ENCODE measurements at places on chromosomes 3 and 15.

DNA sequence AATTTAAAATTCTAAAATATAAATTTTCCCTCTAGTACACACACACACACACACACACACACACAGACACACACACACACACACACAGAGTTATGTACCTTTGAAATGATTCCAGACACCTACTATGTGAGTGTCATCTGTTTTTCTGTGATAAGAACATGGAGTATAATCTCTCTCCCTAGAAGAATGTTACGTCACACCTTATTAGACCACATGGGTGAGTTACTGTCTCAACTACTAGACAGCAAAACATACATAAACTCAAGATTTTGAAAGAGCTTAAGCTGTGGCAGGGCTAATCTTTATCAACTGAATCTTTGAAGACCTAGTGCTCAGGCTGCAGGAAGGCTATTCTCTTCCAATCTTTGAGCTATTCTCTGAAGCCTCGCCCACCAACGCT, 385.9 kb upstream of the BCHE start:
- no peak for DNase-seq

DNA sequence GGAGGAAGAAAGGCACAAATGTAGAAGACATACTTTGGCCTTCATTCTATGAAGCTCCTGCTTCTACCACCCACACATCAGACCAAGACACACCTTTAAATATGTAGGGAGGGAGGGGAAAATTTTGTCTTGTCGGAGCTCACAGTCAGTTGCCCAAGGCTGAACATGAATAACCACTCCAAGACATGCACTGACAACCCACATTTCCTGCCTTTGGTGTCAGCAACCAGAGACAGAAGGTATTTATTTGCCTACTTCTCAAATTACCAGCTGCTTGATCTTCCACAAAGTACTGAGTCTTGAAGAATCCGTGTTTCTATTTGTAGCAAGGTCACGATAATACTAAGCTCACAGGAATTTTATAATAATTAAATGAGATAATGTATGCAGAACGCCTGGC, 169.7 kb downstream of the KCNMB2 start:
- no peak for DNase-seq

GRCh38 chr15:54506977-54507524, 528.8 kb downstream of the UNC13C start:
- no peak for DNase-seq

DNA sequence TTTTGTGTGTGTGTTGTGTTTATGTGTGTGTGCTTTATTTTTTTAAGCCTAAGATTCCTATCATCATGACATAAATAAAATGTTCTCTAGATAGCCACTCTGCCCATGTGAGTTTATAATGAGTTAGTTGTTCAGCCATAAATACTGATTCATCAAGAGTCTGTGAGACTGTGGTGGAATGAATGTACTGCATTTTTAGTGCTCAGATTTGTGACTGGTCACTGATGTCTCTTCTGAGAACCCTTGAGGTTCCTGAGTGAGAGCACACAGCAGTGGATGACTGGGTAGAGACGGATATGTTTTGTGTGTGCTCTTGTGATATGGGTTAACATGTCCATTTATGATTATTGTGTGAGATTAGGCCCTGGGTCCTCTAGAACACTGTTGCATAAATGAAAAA, 51.2 kb downstream of the SETD5 start:
- DNase-seq = no peak

DNA sequence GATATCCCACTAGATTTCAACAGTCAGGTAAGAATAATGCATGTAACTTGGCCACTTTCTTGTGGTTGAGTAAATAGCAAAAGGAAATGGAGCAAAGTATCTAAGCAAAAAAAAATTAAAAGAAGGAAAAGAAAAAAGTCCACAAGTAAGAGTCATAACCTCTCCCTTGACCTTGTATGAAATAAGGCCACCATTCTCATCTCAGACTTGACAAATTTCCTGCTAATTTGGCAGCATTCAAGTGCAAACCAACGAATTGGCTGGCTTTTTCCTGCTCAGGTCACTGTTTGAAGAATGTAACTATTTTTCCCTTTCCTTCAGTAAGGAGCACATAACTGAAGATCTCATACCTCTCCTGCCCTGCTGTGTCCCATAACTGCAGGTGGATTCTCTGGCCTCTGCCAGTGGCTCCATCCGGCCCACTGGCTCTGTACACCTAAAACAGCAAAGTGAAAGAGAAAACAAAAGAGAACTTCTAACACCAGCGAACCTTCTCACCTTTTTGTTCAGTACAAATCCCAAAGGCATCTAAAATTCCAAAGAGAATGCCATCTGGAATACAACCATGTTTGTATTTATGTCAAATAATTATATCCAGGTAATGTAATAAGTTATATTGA, 33.4 kb upstream of the RSL24D1 start:
- DNase-seq = no peak

GRCh38 chr15:70802629-70803028, 39.3 kb upstream of the UACA start:
- no peak for DNase-seq

DNA sequence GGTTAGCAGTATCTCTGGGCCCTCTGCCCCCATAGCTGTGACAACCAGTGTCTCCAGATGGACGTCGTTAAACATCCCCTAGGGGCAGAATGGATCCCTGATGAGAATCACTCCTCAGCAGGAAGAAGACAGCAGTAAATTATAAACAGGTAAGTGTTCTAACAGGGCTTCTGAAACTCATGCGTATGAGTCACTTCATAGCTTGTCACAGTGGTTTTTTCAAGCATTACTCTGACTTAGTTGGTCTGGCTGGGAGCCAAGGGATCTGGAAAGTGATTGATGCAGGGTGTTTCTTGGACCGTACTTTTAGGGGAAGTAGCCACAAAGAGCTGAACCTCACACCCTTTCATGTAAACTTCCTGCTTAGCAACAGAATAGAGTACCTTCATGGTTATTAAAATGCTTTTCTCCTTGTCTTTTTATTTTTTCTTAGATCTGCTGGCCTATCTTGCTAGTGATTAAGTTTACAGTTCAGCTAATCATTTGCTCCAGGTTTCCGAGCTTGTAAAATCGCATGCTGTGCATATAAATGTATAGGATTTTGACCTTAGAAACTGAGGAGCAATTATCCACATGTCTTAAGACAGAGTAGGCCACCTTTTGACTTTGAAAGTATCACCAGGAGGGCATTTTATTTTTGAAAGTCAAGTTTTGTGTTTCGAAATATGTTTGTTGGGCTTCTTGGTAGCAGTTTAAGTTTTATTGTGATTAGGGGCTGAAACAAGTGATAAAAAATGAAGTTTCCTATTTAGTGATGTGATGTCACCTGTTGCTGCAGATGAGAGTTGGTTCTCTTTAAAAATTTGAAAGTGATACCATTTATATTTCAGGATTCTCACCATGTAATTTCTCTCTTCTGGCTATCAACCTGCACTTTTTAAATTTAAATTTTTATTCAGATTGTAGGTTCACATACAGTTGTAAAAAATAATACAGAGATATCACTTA, 333.9 kb downstream of the PTPRG start:
- DNase-seq = peak; percentile 5

DNA sequence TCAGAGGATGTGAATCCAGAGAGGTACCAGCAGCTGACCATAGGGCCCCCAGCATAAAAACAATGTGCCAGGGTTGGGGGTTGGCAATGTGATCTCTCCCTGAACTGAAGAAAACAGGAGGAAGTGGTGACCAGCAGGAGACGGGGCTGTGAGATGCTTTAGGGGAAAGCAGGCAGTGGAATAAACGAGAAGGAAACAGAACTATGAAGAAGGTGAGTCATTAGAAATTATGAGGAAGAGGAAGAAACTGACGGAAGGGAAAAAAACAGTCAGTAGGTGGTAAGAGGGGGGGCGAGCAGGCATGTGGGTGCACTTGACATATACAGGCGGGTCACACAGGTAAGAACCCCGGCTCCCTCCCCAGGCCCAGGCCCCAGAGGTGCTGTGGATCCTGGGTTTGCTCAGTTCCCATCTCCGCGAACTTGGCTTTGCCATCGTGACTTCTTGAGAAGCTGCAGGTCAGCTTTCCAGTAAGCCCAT, 42.2 kb upstream of the B3GNT5 start:
- no peak for DNase-seq

DNA sequence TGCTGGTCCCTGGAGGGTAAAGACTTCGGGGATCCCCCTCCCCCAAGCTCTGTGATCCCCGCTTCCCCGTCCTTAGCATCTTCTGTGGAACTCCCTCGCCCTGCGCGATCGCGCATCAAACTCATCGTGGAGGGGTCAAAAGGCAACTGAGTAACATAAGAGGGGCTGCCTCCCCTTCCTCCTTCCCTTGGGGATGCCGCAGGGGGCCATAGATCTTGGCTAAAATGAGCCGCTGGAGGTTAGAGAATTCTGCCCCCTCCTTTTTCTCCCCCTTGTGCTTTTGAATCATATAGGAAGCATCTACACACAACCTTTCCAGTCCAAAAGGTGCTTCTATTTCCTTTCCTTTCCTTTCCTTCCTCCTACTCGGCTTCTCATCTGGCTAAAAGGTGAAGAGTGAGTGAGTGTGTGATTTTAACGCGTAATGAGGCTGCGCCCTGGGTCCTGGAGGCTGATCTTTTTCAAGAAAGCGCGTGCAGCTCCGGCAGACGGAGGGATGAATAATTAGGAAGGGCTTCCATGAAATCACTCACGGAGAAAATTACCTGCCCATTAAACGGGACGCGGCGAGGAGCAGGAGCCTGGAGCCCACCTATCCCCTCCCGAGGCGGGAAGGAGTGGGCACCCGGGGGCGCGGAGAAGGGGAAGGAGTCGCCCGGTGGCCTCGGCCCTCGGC, 831 bp upstream of the ROBO2 start:
- no peak for DNase-seq

DNA sequence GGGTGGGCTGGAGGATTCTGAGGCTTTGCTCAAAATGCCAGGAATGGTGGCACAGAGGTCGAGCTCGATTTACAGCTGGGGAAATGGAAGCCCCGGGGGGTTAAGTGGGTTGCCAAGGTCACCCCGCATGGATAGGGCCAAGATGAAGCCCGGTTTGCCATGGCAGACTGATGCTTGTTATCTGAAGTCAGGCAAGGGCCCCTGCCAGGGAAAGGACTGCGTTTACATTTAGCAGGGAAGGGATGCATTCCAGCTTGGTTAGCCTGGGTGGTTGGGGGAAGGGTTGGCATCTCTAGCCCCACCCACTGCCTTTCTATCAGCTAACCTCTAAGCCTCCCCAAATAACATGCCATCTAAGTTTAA, 79.0 kb downstream of the RPLP1 start:
- no peak for DNase-seq

DNA sequence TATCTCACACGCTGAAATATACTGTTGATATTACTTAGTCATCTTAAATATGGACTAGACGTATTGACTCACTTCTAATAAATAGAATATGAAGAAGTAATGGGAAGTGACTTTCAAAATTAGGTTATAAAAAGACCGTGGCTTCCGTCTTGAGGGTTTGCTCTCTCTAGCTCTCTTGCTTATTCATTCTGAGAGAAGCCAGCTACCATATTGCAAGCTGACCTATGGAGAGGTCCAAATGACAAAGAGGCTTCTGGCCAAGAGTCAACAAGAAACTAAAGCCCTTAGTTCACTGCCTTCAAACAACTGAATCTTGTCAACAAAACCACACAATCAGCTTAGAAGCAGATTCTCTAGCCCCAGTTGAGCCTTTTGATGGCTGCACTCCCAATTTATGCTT, 46.1 kb downstream of the SLC9C1 start:
- DNase-seq = no peak

- no peak for DNase-seq
Measured at GRCh38 chr15:64507293-64507802, 47.0 kb downstream of the ZNF609 start.

DNA sequence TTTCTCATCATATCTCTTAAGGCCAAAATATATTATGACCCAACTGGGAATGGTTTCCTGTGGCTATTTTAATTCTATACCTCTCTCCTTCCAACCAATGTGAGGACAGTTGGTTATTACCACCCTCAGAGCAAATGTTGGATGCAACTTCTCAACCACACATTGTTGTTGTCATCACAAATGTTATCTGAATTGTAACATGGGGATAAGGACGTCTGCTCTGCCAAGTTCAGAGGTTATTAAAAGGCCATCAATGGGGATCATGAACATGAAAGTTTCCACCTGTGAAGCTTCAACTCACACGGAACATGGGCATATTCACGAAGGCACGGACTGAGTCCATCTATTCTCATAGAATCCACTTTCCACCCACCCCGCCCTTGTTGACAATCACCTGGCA, 46.8 kb downstream of the MB21D2 start:
- DNase-seq = no peak

DNA sequence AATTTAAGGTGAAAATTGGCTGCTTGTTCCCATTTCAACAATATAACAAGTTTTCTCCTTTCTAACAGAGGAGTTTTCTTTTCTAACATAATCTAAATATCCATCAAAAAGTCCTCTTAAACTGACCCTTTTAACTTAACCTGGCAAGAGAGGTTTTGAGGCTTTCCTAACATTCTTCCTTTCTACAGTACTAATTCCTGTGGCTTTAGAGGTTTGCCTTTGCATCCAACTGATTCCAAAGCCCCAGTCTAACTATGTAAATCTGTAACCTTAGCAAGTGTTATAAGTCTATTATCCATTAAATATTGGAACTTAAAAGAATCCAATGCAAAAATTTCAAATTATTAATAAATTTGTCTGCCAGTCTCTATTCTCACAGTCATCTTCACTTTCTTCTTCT, 134.1 kb downstream of the ISL2 start:
- no peak for DNase-seq

DNA sequence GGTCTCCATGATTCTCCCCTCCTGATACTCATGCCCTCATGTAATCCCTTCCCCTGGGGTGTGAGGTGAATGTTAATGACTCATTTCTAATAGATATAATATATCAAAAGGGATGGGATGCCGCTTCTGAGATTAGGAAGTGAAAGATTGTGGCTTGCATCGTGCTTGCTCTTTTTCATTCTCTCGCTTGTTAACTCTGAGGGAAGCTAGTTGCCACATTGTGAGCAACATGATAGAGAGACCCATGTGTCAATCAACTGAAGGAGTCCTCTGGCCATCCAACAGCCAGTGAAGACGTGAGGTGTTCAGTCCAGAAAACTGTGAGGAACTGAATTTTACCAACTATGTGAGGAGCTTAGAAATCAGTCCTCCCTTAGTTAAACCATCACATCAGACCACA, 28.9 kb upstream of the DRD3 start:
- no peak for DNase-seq

DNA sequence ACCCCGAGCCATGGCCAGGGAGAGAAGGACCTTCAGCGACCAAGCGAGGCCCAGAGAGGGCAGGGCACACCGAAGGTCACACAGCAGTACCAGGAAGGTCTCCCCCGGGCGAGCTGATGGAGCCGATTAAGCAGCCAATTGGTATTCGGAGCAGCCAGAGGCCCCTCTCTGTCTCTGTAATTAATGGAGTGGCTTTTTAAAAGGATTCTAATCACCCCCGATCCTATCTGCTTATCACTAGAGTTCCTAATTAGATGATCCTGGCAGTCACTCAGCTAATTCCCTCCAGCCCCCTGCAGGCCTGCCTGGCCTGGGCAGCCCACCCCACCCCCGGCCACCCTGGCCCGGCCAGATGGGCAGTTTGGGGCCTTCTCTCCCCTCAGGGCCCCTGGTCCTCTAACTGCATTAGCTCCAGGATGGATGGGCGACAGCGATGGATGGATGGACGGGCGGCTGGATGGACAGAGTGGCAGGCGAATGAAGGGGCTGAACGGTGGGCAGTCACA, 1.6 kb upstream of the DNAJB8 start:
- DNase-seq = no peak
